Stimulated activated CD4-positive, alpha-beta T cell treated with anti-CD3 and anti-CD28 coated beads, Interleukin-1b, Interleukin-23, amount 100 ng/mL, for 1 hour (primary cell): ENCODE measurements at places on chromosomes 11 and 22.

DNA sequence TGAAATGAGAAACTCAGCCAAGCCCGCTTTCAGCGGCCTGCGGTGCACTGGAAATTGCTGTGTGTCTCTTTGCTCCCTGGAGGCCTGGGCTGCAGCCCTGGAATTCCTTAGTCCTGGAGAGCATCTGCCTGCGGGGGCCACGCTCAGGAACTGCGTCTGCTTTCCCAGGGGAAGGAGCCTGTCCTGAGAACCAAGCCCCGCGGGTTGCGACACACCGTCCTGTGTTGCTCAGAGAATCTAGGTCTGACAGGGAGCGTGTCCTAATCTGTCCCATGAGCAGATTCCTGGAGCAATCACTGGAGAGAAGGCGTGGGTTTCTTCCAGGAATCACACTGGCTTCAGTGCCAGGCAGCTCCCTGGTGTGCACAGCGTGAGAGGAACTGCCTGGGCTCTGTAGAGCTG, 708.1 kb downstream of the BRD1 start:
- no peak for DNase-seq

GRCh38 chr11:64720167-64720566, 2.8 kb downstream of the NRXN2 start:
- no peak for DNase-seq

DNA sequence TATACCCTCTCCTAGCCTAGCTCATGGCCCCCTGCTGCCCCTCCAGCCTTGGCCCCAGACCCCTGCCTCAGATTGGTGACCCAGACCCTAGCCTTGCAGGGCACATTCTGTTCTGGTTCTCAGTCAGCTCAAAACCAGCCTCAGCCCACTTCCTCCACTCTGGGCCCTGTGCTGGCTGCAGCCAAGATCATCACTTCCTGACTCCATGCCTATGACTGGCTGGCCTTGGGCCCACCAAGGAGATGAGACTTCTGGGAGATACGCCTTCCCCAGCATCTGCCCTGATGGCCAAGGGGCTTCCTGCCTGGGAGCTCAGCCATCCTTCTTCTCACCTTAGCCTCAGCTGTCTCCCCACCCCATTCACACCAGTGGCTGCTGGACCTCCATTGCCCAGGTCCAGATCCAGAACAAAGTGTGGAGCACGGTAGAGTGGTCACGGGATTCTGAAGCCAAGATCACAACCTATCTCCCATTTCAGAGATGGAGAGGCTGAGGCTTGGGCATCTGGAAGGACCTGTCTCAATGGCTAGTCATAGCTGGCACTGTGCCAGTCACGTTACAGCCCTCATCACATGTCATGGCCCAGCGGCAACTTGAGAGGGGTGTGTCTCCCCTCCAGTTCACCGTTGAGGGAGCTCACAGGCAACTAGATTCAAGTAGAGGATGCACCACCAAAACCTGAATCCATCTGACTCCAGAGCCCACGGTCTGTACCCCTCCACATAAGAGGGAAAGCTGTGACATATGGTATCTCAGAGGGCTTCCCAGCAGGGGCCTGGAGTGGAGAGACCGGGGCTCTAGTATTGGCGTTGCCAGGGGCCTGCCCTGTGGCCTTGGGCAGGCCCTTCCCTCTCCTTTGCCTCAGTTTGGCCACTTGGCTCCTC, 43.0 kb upstream of the KLHL35 start:
- no peak for DNase-seq

DNA sequence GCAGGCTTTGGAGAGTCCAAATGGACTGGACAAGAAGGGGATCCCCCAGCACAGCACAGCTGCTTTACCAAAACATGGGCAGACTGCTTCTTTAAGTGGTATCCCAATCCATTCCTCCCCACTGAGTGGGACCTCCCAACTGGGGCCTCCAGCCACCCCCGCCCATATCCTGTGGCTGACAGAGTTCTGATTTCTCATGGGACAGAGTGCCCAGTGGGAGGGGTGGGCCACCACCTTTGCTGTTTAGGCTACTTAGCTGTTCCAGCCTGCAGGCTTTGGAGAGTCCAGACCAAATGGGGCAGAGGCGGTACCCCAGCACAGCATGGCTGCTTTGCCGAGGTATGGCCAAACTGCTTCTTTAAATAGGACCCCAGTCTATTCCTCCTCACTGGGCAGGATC, 26.9 kb upstream of the DEUP1 start:
- DNase-seq: no peak

DNA sequence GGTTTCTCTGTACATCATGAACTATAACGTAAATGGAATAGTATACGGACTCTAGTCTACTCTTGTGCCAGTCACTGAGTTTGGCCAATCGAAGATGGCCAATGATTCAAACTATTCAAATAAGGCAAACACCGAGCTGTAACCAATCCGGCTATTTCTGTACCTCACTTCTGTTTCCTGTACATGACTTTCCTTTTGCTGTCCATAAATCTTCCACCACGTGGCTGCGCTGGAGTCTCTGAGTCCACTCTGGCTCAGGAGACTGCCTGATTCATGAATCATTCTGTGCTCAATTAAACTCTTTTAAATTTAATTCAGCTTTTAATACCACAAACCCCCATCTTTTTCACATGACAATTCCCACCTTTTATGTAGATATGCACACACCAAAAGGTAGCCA, 1.5 kb upstream of the JAML start:
- no peak for DNase-seq

DNA sequence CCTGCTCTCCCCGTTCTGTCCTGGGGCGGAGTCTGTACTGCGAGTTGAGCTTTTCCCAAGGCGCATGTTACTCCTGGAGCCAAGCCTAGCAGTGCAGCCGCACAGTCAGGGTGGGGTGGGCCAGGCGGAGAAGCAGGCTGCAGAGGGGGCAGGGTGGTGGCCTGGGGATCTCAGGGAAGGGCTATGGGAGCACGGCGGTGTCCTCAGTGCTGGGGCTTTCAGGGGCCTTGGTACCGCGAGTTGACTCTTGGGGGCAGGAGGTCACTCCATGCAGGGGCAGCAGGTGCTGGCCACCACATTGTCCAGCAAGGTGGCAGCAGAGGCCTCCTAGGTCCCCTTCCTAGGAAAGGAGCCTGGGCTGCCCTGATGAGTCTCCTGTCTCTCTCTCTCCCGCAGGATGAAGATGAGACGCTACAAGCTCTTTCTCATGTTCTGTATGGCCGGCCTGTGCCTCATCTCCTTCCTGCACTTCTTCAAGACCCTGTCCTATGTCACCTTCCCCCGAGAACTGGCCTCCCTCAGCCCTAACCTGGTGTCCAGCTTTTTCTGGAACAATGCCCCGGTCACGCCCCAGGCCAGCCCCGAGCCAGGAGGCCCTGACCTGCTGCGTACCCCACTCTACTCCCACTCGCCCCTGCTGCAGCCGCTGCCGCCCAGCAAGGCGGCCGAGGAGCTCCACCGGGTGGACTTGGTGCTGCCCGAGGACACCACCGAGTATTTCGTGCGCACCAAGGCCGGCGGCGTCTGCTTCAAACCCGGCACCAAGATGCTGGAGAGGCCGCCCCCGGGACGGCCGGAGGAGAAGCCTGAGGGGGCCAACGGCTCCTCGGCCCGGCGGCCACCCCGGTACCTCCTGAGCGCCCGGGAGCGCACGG, 14.9 kb upstream of the MIEF1 start:
- DNase-seq: no peak

- DNase-seq: no peak
Observed at GRCh38 chr11:23280088-23280487, 419.8 kb upstream of the CCDC179 start.

DNA sequence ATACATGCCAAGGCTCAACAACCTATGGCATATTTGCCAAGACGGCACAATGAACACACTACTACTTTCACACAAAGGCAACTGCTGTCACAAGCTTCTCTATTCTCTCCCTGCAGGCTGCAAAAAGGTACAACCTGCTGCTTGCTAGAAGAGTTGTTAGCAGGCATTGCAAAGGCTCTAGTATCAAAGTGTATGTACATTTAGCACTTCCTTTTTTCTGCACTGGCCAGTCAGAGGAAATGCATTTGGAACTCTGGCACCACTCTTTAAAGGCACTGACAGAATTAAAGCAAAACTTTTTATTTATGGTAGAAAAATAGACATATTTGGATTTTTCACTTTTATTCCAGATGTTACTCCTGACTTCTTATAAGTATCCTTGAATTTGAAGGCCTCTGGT, 125.9 kb downstream of the CWF19L2 start:
- no peak for DNase-seq

GRCh38 chr22:48534395-48534958, 1293.2 kb downstream of the BRD1 start:
- DNase-seq: no peak

DNA sequence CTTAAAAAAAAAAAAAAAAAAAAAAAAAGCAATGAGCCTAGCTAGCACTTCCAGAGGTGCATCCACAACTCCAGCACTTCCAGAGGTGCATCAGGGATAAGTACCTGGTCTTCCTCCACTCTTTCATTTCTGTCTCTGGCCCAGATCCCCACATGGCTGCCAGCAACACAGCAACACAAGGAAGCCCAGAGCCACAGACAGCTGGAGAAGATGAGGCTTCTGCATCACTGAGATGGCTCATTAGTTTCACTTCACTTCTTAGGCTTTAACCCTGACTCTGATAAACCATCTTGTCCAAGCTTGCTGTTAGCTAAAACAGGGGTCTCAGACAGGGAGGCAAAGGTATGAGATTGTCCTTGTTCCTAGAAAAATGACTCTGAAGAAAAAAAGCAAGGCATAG, 35.6 kb downstream of the PC start:
- DNase-seq: no peak

DNA sequence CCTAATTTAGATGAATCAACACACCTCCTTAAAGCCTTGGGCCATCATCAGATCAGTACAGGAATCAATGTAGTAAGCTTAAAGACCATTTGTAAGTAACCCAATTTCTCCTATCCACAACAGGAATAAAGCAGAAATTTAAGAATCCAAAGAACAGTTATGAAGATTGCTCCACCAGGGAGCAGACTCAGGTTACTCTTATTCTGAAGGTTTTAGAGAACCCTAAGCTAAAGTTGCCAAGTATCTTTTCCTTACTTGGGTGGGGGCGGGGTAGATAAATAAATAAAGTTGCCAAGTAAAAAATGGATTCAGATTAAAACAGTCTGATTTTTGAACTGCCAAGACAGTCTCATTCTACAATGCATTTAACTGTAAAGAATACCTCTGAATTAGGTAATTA, 18.1 kb downstream of the CKAP5 start:
- DNase-seq: no peak
